Fibroblast of villous mesenchyme (primary cell): ENCODE measurements at places on chromosomes 1 and 21. TPM values are rescaled to one million over a fixed set of nuclear protein-coding genes. Genes with fewer than 3 reads are reported as not detected.

GRCh38 chr1:24392982-24393650 is 20.5 kb downstream of the STPG1 start:
- DNase-seq = no peak

- DNase-seq = no peak
Observed at GRCh38 chr1:236920286-236920894, 83.9 kb downstream of the MT1HL1 start.

- DNase-seq = no peak
Observed at GRCh38 chr1:45926330-45926729, 122.9 kb downstream of the MAST2 start.

DNA sequence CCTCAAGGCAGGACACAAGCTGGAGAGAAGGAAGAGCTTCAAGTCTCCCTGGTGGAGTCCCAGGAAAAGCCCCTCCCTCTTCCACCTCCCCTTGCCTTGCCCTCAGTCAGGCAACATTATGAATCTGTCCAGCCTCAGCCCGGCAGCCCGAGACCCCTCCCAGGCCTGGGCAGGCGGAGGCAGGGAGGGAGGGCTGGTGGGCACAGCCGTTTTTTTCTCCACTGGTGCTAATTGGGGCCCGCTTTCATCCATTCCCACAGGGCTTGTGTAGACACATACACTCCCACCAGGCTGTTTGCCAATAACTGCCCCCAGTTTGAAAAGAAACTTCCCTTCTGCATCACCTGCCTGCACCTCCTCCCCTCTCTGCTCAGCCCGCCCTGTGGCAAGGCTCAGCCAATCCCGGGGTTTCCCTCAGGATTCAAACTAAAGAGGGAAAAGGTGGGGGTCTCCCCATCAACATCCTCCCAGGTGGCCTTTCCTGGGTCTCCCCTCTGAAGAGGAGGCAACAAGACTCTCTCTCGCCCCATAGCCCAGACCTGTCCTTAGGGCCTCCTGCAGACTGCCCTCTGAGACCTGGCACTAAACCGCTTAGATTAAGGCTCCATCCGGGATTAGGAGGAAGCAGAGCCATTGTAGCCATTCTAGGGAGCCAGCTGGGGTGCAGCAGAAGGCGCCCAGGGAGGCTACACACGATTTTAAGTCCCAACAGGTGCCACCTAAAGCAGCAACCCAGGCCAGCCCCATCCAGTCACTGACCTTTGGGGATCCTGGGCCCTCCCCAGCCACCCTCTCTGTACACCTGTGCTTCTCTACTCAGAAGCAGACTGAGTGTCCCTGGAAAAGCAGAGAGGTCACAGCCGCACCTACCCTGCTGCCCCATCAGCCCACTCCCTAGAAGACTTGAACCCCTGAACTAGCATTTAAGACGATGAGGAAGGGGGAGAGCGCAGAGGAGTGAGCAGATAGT is 3.5 kb downstream of the IGSF9 start:
- DNase-seq = no peak

Gene DENND2C
- 2.6 and 3.2 TPM in 2 replicates for total RNA-seq
